ENCODE measurements at places on chromosomes 2 and 18.

GRCh38 chr2:177078855-177079254, 133.7 kb upstream of the HNRNPA3 start:
- no peak for DNase-seq

GRCh38 chr18:53948991-53949390, 275.5 kb downstream of the MBD2 start:
- DNase-seq, result no peak

- DNase-seq, result no peak
Measured at GRCh38 chr2:225282858-225283710, 116.4 kb upstream of the NYAP2 start.

DNA sequence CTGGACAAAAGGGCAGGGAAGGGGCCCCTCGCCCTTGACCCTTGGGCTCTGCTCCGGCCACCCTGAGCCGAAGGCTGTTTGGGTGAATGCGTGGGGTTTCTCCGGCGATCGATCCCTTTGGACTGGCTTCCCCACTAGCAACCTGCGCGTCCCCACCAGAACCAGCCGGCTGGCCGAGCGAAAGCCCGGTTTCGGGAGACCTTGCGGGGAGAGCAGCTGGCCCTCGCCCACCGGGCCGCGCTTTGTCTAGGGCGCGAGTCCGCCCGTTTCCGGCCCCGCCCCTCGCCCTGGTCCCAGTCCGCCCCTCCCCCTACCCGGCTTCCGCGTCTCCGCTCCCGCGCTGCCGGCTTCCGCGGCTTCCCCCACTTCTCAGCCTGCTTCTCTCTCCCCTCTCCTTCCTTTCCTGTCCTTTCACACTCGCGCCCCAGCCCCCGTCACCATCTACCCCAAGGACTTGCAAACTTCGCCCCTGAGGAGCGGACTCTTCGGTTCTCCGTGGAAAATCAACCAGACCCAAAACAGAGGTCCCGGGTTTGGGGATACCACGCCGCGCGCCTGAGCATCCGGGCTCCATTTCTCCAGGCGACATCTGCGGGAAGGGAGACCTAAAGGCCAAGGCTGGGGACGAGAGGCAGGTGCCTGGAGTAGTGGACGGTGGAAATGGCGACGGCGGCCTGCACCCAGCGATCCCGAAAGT, 48.0 kb upstream of the ATP6V1B1 start:
- DNase-seq, result no peak

DNA sequence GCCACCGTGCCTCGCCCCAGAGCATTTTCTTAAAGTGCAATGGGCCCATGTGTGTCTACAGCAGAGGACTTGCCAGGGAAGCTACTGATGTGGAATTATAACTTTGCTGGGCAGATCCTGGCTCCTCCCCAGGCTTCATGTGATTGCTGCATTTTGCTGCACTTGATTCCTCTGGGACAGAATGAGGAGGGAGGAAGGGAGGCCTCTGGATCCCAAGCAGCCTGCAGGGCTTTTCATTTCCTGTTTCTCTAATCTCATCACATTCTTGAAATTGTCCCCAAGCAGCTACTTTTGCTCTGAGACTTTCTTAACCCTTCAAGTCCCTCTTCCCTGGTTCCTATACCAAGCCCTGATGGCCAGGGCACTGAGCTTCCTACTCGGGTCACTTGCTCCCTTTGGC, 134.4 kb upstream of the SEC11C start:
- DNase-seq, result no peak

Data from activated T-helper 1 cell treated with anti-CD3 and anti-CD28 coated beads, Interleukin-2, amount 50 U/mL, for 16 hours (primary cell).